ENCODE measurements at places on chromosomes 11 and 22.

GRCh38 chr11:77047007-77047927 lies 13.1 kb downstream of the B3GNT6 start:
- DNase-seq, result peak; percentile 89

GRCh38 chr11:7252683-7253213 lies 1.0 kb downstream of the SYT9 start:
- no peak for DNase-seq

- no peak for DNase-seq
Measured at GRCh38 chr11:25583596-25583995, 748.3 kb upstream of the ANO3 start.

DNA sequence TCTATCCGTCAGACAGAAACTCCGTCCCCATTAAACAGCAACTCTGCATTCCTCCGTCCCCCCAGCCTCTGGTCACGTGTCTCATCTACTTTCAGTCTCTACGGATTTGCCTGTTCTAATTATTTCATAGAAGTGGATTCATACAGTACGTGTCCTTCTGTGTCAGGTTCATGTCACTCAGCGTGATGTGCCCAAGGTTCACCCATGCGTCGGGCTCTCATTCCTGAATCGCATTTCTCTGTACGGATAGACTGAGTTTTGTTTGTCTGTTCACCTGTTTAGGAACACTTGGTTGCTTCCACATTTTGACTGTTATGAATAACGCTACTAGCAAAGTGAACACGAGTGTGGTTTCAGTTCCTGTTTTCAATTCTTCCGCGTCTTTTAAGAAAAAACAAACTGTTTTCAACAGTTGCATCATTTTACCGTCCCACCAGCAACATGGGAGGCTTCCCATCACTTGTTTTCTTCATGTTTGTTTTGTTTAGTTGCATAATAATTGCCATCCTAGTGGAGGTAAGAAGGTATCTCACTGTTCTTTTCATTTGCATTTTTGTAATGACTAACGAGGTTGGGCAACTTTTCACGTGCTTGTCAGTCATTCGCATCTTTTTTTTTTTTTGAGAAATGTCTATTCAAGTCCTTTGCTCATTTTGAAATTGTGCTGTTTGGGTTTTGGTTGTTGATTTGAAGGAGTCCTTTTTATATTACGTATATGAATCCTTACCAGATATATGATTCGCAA lies 8.9 kb upstream of the NLRP6 start:
- DNase-seq, result peak; percentile 88

DNA sequence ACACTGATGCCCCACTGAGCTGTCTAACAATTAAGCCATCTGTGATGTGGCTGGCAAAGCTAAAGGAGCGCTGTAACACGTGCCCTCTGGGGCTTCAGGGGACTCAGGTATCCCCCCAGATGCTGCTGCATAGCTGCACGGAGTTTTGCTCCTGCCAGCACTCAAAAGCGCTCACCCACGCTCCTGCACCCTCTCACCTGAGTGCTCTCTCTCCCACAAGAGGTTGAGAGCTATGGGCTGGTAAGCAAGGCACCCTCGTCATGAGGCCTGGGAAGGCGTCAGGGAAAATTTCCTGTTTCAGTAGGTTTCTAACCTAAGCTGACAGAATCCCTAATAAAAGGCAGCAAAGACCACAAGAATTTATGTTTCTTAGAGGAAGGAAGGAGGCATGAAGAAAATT lies 850.3 kb downstream of the OPCML start:
- no peak for DNase-seq

GRCh38 chr11:62669420-62670161 lies 1.9 kb upstream of the UQCC3 start:
- DNase-seq, result peak; percentile 9

DNA sequence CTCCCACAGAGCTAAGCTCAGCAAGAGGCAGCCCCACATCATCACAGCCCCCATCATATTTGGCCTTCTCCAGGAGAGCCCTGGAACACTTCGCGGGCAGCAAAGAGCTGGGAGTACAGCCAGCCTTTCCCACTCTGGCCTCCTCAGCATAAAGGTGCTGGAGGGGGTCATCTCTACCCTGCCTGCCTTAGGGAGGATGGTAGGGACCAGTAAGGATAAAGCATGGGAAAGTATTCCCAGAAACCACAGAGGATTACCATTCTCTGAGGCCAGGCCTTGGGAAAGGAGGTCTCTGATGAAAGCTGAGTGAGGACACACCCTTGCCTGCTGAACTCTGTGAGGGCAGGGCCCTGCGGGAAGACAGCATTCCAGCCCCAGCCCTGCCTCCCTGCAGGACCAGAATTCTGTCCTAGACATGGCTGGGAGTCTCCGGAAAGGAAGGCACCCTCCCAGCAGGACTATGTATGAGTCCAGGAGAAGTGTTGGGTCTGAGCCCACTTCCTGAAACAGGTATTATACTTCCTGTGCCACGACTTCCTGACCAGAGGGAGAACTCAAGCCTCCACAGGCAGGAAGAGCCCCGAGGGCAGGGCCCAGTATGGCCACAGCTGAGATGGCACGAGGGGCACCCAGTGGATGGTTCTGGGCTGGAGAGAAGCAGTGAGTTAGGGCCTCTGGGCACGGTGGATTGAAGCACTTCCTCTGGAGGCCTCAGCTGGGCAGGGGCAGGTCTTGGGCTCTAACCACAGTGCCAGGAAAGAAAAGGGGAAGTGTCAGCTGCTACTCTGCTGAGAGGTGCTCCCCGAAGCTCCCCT lies 12.9 kb upstream of the CASTOR1 start:
- no peak for DNase-seq

- no peak for DNase-seq
Measured at GRCh38 chr22:42685941-42686653, 34.6 kb downstream of the A4GALT start.

DNA sequence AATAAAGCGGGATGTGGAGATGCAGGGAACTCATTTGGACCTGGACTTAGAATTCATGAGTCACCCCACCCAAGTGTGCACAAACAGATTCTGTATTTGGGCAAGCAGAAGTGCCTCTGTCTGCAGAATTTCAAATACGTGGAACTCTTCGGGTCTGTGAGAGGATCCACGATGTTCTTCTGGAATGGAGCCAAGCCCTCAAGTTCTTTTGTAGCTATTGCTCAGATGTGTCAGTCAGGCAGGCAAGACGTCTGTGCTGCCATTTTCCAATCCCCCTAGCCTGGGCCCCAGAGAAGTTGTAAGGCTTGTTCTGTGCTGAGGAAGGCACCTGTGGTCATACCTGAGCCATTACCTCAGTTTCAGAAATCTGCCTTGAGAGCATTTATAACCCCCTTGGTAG lies 132.8 kb upstream of the RASSF10 start:
- no peak for DNase-seq

GRCh38 chr11:46039990-46040389 lies 81.3 kb downstream of the PHF21A start:
- no peak for DNase-seq

- DNase-seq, result no peak
Measured at GRCh38 chr11:32108576-32108975, 17.7 kb downstream of the RCN1 start.

DNA sequence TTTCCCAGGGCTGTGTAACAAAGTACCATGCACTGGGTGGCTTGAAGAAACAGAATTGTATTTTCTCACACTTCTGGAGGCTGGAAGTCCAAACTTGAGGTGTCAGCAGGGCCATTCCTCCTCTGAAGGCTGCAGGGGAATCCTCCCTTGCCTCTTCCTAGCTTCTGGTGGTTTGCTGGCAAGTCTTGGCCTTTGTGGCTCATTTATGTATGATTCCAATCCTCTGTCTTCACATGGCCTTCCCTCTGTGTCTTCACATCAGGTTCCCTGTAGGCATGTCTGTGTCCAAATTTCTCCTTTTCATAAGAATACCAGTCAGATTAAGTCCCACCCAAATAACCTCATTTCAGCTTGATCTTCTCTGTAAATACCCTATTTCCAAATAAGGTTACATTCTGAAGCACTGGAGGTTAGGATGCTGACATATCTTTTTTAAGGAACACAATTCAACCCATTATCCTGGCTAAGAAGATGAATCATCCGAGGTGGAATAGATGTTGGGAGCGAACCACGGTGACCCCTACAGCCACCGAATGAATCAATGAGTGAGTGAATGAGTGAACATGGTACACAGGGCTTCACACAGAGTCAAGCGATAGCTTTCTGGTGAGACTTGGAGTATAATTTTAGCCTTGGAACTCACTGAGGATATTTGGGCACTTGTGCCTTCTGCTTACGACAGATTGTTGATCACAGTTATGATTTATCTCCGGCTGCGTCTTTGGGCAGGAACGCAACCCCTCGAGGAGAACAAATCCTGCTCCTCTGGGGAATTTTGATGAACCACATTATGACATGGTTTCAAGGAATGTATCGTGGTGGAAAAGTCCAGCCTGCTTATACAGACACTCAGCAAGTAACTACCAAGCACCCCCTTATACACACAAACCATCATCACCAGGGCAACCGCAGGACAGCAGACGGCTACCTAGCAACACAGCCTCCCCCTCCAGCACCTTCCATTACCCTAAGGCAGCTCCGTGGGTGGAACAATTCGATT lies 34.3 kb upstream of the MICAL2 start:
- no peak for DNase-seq

- no peak for DNase-seq
Measured at GRCh38 chr22:46256358-46256958, 6.4 kb upstream of the CDPF1 start.

GRCh38 chr11:6604790-6605189 lies 1.2 kb downstream of the ILK start:
- DNase-seq, result no peak

DNA sequence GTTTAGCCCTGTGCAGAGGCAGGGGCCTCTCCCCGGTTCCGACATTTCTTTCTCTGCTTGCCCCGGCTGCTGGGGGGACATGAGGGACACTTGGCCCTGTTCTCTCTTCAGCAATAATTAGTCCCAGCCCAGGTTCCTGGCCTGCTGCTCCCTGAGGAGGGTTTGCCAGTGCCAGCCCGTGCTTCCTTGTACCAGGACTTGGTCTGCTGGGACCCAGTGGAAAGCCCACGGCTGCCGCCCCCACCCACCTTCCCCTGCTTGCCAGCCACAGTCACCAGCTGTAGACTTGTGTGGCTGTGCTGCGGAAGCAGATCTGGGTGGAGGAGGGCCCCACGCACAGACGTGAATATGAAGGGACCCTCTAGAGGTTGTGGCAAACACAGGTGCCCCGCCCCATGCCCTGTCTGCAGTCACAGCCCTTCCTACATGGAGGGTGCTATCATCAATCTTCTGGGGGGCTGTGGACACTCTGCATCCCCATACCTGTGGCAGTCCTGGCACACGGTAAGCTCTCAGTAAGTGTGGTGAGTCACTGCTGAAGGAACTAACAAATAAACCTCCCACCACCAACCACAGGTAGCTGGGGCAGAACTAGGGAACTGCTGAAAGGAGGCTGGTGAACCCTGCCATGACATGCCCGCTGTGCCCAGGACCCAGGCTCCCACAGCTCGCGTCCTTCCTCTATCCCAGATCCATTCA lies 949 bp downstream of the TP53AIP1 start:
- DNase-seq, result no peak

GRCh38 chr11:126968915-126969314 lies 31.7 kb downstream of the KIRREL3 start:
- peak; percentile 5 for DNase-seq

DNA sequence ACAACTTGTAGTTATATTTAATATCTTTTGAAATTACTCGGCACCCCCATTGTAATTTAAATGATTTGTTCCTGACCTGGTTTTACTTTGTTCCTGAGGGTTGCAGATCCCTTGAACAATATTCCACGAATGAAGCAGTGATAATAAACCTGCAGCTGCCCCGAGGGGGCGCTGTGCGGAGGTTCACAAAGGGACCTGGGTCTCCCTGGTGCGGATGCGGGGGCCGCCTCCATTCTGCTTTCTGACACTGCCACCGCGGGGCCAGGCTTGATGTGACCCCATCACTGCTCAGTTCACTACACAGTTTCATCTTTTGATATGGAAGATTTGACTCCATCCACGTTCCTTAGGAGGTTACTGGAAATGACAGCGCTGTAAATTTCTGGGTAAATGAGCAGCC lies 62.9 kb upstream of the PRODH start:
- DNase-seq, result no peak

All from activated CD4-positive, alpha-beta T cell treated with anti-CD3 and anti-CD28 coated beads, Interleukin-2, amount 50 U/mL, for 16 hours (primary cell).